ENCODE measurements at places on chromosomes 7 and 10.

DNA sequence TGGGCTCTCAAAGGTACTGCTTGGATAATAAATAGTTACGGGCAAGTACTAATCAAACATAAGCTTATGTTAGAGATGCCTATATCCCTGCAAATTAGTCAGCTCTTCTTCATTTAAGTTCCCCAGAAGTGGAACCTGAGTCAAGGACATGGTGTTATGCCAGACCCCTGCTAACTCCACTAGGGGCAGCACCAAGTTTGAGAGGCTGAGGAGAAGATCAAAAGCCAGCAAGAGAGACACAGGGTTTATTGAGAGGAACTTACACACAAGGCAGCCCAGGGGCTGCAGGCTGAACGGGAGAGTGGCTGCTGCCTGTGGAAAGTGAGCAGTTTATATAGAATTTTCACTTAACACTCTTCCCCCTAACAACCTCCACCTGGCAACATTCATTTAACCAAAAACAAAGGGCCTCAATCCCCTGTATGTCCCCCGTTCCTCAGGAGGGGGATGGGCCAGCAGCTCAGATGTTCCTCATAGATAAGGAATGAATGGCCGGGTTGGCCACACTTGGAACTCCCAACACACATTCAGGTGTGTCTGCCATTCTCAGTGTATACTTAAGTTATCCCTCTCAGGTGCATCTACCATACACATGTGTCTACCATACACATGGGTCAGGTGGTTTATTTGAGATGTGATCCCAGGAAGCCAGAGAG is 62.6 kb upstream of the GHITM start:
- peak; percentile 29 for DNase-seq

- no peak for DNase-seq
Measured at GRCh38 chr10:11140963-11141362, 123.3 kb downstream of the CELF2 start.

GRCh38 chr7:33107136-33108066 is 1.8 kb downstream of the RP9 start:
- DNase-seq = peak; percentile 78

DNA sequence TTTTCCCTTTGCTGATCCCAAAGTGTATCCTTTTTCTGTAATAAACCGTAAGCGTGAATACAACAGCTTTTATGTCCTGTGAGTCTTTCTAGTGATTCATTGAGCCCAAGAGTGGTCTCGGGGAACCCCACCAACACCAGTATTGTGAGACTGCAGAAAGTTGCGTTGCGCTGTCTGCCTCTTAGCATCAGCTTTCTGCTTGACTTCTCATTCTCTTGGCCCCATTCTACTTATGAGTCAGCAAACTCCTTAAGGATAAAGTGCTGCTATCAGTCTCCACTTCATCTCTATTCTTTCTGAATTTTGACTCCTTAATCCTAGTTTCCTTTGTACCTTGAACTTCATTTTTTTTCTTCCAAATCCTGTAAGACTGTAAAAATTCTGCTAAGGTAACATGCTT is 184.3 kb upstream of the MBL2 start:
- DNase-seq = no peak

DNA sequence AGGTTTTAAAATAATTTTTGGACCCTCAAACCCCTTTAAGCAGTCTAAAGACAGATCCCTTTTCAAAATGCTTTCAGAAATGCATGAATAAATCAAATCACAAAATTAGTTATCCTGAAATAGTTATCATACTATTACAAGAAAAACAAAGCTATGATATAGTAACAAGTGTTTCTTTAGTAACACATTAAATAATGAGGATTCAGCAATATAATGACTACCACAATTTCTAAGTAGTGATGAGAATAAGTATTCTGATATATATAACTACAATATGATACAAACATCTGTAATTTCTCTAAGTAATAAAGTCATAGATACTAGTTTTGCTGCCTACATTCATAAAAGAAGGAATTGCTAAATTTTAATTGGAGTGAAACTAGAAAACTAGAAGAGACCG is 53.0 kb upstream of the TMEM168 start:
- no peak for DNase-seq

DNA sequence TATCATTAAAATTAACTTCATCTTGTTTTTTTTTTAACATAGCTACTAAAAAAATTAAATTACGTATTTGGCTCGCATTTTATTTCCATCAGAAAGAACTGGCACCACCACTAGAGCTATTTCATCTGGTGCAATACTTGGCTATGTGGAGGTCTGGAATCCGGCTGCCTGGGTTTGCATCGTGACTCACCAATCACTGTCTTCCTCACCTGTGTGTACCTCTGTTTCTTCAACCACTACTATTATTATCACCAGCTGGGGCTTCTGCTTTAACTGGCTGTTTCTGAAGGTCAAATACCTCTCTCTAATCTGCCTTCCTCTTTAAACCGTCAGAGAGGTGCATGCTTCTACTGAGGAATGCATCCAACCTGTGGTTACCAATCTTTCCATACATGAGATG is 6.5 kb downstream of the WDR91 start:
- no peak for DNase-seq

DNA sequence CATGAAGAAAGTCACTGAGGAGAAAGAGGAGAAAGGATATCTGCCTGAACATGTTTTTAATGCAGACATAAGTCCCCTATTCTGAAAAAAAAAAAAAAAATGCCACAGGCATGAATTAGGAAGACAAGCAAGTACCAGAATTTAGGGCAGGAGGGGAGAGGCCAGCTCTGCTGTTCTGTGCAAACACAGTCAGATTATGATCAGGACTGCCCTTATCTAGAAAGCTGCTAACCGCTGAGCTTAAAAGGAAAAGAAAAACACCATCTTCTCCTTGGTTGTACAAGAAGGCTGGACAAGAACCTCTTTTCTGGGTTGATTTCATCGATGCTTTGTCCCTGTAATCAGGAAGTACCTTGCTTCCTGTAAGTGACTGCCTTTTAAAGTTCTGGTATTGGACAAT is 15.3 kb upstream of the PWWP2B start:
- no peak for DNase-seq

Data from HT-29 (cell line).